Activated T-cell treated with anti-CD3 and anti-CD28 coated beads, Interleukin-2, amount 50 U/mL, for 48 hours (primary cell): ENCODE measurements at places on chromosomes 16 and 17.

DNA sequence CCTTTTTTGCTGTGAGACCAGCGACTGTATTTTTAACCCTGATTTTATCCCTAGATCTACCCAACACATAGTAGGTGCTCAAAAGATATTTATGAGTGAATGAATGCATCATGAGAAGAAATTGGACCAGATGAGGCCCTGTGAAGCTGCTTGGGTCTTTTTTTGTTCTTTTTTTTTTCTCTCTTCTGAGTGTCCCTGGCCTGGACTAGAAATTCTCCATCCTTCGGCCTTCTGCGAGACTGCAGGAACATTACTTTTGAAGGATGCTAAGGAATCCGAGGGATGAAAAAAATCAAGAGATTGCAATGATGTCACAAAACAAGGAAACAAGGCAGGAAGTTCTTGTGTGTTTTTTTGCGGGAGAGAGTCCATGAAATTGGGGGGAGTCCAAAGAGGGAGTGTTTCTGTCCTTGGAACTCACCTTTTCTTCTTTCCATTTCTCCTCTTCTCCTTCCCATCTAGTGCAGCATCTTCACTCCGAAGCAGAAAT is 560 bp upstream of the RUSF1 start:
- no peak for DNase-seq

DNA sequence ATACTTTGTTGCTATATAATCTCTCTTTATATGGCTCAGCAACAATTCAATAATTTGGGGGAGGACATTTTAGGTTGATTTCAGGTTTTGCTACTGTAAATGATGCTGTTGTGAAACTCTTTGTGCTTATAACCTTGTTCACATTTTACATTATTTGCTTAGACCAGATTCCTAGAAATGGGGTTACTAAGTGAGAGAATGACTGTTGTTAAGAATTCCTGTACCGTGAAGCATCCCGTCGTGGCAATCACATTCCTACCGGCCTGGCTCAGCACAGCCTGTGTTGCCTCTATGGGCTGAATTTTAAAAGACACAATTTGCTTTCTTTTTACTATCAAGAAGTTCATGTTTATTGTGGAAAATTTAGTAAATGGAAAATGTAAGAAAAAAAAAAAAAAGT is 31.4 kb downstream of the B9D1 start:
- no peak for DNase-seq

DNA sequence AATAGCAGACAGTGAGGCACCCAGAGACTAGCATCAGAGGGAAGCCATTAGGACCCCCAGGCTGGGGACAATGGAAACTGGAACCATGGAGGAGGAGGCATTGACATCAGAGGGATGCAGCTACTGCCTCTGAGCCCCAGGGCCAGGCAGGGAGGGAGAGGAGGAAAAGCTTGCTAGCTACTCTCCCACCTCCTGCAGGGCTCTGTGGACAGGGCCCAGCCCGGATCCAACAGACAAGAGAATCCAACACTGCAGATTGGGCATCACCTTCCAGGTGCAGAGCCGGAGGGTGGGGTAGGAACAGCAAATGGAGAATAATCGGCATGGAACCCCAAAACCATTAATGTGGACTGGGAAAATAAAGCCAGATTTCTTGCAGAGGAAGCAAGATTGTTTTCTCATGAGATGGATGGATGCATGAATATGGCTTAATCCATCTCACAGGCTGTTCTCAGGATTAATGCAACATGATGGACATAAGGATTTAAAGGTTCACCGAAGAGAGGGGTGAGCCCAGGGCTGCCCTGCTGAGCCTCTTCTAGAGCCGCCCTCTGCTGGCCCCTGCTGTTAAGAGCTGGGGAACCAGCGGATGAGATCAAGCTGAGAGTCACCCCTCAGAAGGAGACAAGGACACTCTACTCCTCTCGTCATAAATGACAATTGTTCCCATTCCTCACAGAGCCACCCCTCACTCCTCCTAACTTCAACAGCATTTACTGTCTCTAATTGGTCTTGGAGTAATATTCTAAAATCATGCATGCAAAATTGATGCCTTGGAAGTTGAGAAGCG is 48.8 kb downstream of the DNAH3 start:
- no peak for DNase-seq

DNA sequence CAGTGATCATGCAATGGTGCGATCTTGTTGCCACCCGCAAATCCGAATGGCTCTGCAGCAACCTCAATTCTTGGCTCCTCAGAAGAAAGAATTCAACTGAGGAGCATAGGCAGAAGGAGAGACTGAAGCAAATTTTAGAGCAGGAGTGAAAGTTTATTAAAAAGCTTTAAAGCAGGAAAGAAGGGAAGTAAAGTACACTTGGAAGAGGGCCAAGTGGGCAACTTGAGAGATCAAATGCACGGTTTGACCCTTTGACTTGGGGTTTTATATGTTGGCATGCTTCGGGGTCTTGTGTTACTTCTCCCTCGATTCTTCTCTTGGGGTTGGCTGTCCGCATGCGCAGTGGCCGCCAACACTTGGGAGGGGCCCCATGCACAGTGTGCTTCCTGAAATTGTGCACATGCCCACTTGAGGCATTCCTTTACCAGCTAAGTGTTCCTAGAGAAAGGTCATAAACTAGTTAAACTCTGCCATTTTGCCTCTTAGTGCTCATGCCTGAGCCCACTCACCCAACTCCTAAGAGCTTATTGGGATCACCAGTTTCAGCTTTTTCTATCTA is 36.7 kb downstream of the ZNRF1 start:
- no peak for DNase-seq
